Fibroblast of villous mesenchyme (primary cell): ENCODE measurements at places on chromosomes 4 and X.

DNA sequence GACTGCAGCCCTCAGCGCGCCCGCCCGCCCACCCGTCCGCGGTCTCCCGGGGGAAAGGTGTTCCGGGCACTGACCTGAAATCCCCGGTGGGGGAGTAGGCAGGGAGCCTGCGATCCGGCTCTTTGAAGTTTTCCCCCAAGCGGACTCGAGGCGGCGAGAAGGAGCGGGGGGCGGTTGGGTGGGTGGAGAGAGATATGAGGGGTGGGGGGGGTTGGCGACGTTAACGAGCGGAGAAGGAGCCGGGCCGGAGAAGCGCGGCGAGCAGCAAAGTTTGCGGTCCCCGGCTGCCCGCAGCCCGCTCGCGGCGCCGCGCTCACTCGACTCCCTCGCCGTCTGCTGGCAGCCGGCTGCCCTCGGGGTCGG, 636 bp downstream of the BCOR start:
- DNase-seq = no peak

- no peak for DNase-seq
Observed at GRCh38 chr4:186642530-186642929, 81.1 kb downstream of the FAT1 start.

- DNase-seq = no peak
Observed at GRCh38 chr4:104491481-104492182, 3.1 kb downstream of the CXXC4 start.

DNA sequence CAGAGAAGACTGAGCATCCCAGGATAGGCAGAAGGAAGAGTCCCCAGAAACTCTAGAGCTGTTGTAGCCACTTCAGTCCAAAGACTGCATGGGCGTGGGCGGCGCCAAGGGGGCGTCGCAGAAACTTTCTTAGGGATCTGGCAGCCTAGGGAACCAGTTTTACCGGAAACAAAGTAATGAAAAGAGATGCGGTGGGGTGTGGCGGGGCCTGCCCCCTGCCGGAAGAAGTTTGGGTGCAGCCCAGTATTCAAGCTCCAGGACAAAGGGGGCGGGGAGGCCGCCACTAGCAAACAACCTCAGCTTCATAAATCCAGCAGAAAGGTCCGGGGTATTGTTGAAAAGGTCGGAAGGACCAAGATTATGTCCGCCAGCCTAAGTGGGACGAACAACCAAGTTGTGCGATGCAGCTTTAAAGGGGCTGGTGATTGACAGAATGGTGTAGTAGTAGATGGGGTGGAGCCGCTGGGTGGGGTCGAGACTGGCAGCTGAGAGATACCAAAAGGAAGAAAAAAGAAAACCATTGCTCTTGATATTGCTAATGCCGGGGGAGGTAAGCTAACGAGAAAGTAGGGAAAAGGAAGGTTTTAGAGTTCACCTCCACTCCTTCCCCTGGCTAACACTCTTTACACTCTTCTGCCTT, 190.5 kb downstream of the RRAGB start:
- DNase-seq = peak; percentile 12

DNA sequence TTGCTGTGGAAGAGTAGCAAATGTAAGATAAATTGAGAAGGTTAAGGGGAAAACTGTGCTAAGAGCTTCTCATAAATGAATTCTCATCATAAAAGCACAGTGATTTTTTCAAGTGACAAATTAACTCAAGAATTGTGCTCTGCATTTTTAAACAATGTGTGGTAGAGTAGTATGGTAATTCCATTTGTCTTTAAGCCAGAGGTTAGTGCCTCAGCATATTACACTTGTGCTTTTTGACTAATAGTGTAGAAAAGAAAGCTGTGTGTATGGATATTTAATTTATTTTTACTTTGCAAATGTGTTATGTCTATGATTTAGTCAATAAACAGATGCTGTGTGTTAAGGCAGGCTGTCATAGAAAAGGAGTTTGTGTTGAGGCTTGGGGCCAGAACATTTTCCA, 61.0 kb downstream of the FHIP1A start:
- no peak for DNase-seq

GRCh38 chr4:72577211-72577610, 8.2 kb upstream of the ADAMTS3 start:
- no peak for DNase-seq

- DNase-seq = no peak
Observed at GRCh38 chrX:98331407-98331806, 1447.7 kb downstream of the RPA4 start.

DNA sequence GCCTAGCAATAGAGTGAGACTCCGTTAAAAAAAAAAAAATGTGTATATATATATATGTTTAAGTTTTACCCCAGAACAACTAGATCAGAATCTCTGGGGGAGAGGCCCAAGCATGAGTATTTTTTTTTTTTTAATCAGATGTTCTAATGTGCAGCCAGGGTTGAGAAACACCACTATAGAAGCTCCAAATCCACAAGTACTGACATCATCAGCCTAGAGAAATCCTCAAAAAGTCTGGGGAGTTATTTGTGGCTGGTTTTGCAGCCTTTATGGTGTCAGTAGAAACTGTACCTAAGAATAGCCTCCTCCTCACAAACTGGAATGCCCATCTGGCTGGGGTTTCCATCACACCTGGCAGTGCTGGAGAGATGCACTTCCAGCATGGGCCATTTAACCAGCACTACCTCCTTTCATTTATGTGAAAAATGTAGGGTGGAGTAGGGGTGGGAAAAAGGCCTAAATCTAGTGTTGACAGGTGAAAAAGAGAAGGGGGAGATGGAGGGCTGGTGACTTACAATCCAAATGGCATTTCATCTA, 93.5 kb downstream of the CBLL2 start:
- no peak for DNase-seq

DNA sequence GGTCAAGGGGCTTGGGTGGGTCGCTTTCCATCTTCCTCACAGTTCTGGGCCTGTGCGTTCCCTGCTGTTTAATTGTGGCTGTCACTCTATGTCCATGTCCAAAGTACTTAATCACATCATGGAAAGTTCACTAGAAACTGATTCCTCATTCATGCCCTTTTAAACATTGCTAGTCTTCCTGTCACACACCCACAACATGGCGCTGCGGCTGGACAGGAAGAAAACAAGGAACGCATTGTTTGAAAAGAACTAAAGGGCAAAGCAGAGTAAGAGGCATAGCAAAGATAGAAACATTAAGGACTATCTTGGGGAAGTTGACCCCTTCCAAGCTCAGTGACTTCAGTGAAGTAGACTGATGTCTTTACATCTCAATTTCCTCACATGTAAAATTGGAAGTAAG, 18.4 kb downstream of the PNPLA4 start:
- no peak for DNase-seq

DNA sequence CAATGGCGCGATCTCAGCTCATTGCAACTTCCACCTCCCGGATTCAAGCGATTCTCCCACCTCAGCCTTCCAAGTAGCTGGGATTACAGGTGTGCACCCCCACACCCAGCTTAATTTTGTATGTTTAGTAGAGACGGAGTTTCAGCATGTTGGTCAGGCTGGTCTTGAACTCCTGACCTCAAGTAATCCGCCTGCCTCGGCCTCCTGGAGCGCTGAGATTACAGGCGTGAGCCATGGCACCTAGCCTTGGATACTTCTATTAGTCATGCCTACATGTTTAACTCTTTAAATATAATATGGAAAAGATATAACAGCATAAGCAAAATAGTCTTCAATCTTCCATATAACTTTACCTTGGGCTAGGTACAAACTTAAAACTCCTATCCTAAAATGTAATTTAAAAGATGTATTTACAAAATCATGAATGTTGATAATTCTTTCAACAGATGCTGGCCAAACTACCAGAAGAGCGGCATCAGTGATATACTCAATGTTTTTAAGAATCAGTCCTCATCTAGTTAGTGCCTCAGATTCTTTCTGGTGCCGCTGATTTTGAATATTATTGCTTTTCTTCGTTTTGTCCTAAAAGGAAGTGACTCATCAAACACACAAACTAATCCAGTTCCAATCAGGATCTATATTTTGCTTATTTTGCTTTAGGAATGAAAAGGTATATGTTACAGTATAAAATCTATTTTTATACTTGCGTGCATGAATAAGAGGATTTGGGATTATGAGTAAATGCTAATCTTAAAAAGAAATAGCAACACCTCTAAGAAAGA, 23.7 kb downstream of the FAM241A start:
- DNase-seq = no peak

DNA sequence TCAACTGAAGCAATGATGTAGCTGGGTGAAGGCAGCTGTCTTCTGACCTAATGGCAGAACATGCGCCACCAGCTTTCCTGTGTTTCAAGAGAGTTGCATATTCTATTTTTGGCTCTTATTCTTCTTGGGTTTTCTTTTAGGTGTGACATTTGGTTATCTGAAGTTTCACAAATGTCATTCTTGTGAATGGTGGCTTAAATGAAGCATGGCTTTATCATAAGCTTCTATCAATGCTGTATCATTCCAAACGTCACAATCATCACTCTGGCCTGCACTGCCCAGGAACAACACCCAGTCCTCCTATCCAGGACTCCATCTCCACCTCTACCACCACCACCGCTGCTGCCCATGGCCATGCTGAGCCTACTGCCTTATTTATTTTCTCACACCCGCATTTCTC, 69.7 kb upstream of the WWC2 start:
- DNase-seq = no peak

GRCh38 chrX:152865232-152865920, 32.5 kb upstream of the ZNF185 start:
- no peak for DNase-seq

- DNase-seq = no peak
Observed at GRCh38 chr4:117777721-117778120, 256.6 kb upstream of the NDST3 start.

GRCh38 chrX:126170720-126171119, 4.6 kb upstream of the DCAF12L2 start:
- no peak for DNase-seq

DNA sequence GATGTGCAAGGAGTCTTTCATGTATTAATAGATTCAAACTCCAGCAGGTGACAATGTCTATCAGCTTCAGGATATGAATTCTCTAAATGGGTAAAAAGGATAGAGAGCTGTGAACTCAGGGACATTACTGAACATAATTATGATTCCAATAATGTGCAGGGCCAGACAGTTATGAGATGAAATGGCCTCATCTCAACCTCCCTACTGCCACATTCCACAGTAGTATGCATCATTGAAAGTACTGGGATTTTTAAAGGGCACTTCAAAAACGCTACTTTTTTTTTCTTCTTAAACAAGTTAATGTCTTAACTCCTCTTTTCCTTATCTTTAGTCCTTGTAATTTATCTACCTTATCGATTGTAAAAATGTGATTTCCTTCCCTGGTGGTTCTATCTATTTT, 202.0 kb downstream of the APBB2 start:
- DNase-seq = peak; percentile 57

DNA sequence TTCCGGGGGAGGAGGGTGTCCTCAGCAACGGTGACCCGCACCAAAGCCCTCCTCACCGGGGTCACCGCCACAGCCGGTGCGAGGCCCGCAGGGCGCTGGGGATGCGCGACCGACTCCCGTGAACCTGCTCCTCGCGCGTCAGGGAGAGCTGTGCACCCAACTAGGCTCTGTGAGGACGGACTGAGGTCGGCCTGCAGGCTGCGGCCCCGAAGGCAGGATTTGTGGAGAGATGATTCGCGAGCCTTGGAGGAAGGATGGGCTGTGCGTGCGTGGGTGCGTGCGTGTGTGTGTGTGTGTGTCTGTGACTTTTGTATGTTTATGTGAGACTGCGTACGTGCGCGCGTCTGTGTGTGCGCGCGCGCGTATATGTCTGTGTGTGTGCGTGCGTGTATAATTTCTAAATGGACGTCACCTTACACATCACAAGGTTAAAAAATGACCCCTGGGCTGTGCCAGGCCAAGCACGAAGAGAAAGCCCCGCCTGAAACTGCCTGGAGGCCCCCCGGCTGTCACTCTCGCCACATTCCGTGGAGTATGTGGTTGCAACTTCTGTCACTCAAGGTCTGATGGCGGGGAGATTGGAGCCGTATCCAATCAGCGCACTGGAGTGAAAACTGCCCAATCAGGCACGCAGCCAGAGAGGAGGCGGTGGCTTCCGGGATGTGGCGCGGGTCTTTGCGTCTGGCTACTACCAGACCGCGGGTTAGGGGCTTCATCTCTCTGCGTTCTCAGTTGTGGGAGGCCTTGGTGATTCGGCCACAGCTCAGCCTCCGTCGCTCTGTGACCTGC, at the start of gene ZNF141:
ZNF141 (plus strand) TSS at position 672 of the 789 bp plus-strand sequence. CDS start 170 bp downstream, outside the sequence.
- DNase-seq = peak; percentile 99

- DNase-seq = no peak
Observed at GRCh38 chrX:115606861-115607260, 45.9 kb downstream of the PLS3 start.

GRCh38 chr4:15779306-15779705, 1.2 kb downstream of the CD38 start:
- DNase-seq = peak; percentile 83

DNA sequence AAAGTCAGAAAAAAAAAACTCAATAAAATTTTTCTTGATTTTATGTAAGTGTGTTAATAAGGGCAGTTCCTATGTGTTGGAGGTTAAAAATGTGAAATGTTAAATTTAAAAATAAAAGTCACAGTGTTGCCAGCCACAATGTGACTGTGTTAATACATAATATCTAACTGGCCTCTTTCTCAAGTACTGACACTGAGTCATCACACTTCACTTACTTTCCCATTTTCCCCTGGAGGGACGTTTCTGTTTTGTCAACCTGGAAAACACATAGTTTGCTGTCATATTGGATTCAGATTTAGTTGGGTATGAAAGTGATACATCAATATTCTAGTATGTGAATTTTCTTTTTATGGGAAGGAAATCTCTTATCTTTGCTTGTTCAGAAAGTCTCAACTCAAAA, 46.4 kb downstream of the ARHGEF38 start:
- no peak for DNase-seq

- no peak for DNase-seq
Observed at GRCh38 chrX:37867536-37868153, 20.3 kb upstream of the DYNLT3 start.

GRCh38 chr4:133903029-133903428, 298.6 kb downstream of the PABPC4L start:
- DNase-seq = no peak

DNA sequence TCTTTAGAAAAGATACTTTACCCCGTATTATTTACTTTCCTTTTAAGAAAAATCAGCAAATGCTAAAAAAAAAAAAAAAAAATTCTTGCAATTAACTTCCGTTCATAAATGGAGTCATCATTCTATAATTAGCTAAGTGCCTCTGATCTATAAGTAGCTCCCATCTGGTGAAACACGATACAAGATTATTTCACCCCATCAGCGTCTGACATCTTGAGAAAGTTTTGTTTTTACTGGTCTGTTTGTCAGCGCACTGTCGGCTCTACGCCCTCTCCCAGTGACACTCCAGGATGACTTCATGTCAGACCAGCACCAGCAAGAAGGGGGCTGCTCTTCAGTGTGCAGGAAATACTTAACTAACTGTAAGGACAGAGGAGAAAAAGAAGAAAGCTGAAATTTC, 108.3 kb downstream of the AFAP1 start:
- peak; percentile 96 for DNase-seq

DNA sequence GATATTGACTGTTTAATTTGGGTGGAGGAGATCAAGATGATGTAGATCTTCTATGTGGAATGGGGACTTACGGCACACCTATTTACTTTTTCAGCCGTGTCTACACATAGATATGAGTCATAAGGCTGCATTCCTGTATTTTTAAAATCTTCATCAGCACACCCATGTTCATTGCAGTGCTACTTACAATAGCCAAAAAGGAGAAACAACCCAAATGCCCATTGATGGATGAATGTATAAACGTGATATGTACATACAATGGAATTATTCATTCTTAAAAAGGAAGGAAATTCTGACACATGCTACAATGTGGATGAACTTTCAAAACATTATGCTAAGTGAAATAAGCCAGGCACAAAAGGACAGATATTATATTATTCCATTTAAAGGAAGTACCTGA, 98.6 kb downstream of the AASDH start:
- no peak for DNase-seq
